ENCODE measurements at places on chromosomes 7 and 10.

GRCh38 chr7:82335001-82335400 lies 108.6 kb downstream of the CACNA2D1 start:
- DNase-seq = no peak

DNA sequence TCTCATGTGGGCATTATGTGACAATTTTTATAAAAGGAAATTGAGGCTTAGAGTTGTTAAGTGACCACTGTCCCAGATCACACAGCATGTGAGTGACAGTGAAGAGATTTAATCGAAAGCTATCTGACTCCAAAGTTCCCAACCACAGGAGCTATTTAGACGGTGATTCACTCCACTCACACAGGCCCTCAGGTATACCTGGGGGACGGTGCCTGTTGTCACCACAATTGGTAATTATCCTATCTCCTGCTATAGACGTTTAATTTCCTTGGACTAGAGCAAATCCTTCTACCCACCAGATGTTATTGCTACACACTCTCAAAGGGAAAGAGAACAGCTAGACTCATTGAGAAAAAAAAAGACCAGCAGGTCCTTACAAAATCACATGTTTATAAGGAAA lies 145.5 kb downstream of the KLF6 start:
- no peak for DNase-seq

GRCh38 chr7:156309016-156309620 lies 331.5 kb upstream of the RNF32 start:
- DNase-seq = no peak

DNA sequence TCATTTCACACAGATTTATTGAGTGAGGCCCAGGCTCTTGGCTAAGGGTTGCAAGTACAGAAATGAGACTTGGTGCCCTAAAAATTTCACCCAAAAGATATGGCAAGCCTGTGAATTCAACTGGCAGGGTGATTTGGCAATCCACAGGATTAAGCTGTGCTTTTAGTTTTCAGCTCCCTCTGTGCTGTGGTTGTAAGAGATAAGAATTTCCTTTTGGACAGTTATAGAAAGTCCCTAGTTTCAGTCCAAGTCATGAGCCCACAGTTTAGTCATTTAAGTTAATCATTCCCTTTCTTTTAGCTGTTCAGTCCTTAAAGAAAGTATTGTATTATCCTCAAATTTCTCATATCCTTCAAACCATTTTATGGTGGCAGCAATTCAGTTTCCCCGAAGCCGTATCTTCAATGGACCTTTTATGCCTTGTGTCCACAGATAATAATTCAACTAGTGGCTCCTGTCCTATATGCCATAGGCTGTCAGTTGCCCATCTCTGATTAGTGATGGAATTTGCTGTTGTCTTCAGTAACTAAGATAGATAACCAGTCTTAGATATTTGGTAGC lies 73.4 kb upstream of the NAMPT start:
- no peak for DNase-seq

DNA sequence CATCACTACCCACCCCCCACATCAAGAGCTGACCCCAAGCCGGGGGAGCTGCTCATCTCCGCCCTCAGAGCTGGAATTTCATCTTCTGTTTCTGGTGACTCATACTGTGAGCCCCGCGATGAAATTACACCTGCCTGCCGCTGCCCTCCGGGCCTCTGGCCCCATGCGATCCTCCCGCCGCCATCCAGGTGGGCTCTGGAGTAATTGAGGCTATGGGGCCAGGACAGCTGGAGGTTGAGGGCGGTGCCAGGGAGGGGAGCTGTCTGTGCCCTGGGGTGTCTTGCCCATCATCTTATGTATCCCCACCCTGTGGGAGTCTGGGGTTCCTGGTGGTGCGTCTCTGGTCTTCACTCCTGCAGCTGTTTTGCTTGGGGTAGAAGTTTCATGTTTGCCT lies 9.0 kb downstream of the GTF2IRD1 start:
- no peak for DNase-seq

DNA sequence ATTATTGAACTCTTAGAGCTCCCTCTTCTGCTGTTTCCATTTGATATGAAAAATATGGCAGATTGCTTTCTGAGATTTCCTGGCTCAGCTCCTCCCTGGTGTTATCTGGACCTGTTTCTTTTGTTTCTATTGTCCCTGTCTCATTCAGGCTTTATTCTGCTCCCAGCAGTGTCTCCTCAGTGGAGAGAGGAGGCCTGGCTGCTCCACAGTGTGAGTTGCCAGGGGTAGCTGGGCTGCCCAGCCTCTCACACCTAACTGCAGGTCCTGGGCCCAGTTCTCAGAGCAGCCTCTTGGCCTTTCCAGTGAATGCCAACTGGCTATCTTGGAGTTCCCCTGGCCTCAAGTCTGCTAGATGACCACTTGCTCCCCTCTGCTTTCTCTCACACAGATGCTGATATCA lies 127.0 kb downstream of the VPS41 start:
- DNase-seq = no peak

DNA sequence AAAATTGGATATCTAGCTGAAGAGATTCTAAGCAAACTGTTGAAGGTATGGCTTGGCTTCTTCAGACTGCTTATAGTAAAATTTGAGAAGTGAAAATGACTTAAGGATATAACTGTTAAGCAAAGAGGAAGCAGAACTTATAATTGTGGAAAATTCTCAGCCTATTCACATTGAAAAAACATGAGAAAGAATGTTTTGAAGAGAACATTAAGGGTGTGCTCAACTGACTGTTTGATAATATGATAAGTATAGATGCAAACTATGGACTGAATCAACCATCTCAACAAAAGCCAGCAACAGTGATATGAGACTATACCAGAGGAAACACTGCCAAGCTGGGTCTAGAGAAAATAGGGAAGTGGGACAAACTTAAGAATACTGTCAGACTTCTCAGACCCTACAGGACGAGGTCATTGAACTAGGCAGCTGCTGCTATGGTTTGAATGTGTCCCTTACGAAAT lies 133.1 kb upstream of the PPP1R3A start:
- DNase-seq = no peak

DNA sequence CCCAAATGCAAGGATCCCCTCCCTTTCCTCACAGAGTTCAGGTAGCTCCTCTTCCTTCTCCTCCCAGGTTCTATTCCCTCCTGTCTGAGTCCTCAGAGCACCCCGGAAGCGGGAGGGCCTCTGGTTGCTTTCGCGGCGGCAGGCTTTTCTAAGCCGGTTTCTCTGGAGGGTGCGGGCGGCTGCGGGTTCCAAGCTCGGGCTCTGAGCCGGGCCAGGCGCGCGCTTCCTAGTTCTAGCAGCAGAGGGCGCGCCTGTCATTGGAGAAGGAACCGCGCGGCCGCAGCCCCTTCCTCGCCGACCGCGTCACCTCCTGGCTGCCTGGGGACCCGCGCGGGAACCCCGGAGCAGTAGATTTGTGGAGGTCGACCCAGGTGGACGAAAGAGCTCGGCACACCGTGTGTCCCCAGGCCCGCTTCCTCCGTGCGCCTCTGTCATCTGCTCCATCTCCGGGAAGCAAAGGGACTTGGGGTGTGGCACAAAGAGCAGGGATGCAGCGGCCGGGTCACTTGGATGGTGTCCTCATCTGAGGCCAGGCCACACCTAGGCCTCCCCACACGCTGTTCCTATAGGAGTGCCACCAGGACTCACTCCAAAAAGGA lies 389.0 kb upstream of the PODXL start:
- no peak for DNase-seq

DNA sequence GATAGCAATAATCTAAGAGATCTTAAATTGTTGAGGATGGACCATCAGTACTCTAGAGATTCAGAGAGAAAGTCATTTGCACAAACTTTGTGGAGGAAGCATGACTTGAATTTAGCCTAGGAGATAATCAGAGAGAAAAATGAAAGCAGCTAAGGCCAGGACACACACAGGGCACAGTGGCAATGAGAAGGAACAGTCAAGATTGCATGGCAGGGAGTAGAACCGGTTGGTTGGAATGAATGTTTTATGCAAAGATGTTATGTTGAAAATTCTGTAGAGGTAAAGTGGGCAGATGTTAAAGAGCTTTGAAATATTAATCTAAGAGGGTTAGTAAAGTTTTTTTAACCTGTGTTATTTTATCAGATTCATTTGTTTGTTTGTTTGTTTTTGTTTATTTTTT lies 521.8 kb downstream of the GATA3 start:
- no peak for DNase-seq

- DNase-seq = no peak
Measured at GRCh38 chr7:68833422-68833821, 764.9 kb upstream of the AUTS2 start.

- no peak for DNase-seq
Measured at GRCh38 chr10:120917521-120918250, 66.5 kb downstream of the WDR11 start.

GRCh38 chr7:120951826-120952225 lies 1.2 kb downstream of the ING3 start:
- no peak for DNase-seq

DNA sequence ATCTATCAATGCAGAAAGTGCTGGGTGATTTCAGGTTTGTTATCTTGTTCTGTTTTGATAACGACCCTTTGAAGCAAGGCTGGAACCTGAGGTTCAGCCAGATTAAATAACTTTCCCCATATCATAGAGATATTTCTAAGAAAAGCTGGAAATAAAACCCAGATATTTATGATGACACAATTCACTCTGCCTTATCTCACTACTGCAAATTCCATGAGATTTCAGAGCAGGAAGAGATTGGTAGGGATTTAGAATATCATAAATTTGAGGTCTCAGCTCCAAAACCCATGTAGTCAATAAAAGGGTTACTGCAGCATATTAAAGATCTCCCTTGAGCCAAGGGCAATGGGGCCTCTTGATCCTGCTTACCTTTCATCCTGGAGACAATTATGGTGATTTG lies 692.5 kb upstream of the IGFBP3 start:
- no peak for DNase-seq

GRCh38 chr7:124390301-124390700 lies 357.4 kb upstream of the TMEM229A start:
- no peak for DNase-seq

DNA sequence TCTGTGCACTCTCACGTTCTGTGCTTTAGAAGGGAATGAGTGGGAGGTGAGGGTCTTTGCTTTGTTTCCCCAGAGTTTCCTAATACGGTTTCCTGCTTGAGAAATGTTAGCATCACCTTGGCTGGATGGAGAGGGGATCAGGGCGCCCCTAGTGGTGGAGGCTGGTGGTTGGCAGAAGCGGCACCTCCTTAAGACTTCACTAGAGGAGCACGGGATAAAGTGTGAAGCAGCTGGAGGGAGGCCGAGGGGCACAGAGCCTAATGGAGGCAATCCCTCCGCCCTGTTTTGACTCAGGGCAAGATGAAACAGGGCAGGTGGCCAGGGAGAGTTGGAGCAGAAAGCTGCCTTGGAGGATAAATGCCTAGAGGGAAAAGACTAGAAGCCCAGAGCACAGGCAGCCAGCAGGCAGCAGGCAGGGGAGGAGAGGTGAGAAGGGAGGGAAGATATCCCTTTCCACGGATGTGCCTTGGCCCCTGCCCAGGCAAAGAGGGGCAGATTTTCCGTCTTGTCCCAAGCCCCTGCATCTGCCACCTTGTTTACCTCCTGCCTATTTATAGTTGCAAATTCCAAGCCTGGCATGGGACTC lies 56.0 kb upstream of the BTRC start:
- peak; percentile 49 for DNase-seq

DNA sequence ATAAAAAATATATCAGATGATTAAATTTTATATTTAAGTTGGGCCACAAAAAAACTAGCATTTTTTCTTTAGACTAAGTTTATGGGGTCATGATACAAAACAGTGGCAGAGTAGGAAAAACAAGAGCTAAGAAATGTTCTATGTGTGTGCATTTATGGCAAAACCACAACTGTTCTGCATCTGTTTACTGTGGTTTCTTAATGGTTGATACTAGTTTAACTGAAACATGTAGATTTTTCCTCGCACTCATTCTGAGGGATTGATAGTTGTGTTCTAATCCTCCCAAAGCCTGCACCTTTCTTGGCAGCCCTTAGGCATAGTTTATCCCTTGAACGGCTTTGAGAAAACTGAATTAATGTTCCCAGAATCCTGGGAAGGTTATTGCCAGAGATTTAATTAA lies 66.6 kb upstream of the PHYHIPL start:
- DNase-seq = no peak

DNA sequence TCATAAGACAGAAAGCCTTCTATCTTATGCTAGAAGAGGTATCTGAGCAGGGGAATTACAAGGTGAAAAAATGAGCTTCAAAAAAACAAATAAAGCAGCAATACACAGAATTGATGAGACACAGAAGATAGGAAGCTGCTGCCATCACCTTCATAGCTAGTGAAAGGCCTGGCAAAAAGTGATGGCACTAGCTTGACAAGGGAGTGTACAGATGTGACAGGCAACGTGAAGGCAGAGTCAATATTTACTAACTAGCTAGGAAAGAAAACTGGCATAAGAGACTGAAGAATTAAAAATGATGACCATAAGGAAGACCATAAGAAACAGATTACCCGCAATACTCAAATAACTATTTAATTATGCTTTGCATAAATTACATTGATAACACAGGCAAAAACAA lies 9.4 kb downstream of the GPR22 start:
- no peak for DNase-seq

- DNase-seq = no peak
Measured at GRCh38 chr7:149869867-149870266, 3.9 kb upstream of the ATP6V0E2 start.

DNA sequence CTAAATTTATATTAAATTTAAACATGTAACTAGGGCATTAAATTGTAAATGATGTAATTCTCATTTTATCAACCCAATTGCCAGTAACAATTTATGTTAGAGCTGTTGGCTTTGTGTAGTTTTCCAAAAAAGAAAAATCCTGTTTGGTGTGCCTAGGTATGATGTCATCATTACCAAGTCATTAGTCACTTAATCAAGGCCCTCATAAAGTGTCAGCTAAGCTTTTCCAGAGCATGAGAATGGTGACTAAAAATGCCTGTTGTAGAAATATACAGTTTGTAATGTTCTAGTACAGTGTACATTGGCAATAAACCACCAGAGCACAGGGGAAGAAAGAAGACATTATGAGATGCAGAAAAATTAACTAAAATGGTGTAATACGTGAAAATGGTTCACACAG lies 593.8 kb upstream of the ANKRD30A start:
- no peak for DNase-seq

DNA sequence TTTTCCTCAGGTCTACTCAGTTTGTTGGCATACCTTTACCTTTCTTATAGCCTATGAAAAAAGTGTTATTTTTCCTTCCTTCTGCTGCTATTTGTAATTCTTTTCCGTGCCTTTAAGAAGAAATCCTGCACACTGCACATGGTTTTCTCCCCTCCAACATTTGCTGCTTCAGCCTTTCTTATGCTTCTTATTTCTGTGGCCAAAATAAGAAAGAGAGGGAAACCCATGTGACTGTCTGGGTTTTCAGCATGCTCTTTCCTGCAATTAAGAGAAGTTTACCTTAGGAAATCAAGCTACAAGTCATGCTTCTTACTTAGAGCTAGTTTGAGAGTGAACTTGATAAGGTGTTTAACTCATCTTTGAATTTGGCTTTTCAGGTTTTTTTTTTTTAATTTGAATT lies 11.0 kb downstream of the TBC1D12 start:
- no peak for DNase-seq

Measured in activated CD4-positive, CD25-positive, alpha-beta regulatory T cell treated with anti-CD3 and anti-CD28 coated beads, Interleukin-2, amount 50 U/mL, for 16 hours (primary cell).